Umbilical cord (tissue), 2 donors: ENCODE measurements at places on chromosomes 3 and 15.

DNA sequence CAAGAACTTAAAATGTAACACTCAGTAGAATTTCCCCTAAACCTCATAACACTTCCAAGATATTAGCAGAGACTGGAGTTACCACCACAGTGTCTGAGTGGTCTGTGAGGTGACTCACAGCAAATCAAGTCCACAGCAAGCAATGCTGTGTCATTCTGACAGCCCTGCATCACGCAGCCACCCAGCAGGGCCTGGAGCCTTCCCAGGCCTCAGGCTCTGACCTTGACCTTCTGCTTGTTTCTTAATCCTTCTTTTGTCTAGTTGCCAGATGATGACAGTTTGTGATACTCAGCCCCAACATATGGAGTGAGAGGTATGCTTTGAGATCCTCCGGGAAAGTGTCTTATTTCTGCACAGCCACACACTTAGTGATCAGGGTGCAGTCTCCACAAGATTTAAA is 82.5 kb downstream of the TOP2B start:
- DNase-seq, result no peak

GRCh38 chr3:23856286-23856685 is 50.5 kb downstream of the UBE2E1 start:
- DNase-seq, result no peak

DNA sequence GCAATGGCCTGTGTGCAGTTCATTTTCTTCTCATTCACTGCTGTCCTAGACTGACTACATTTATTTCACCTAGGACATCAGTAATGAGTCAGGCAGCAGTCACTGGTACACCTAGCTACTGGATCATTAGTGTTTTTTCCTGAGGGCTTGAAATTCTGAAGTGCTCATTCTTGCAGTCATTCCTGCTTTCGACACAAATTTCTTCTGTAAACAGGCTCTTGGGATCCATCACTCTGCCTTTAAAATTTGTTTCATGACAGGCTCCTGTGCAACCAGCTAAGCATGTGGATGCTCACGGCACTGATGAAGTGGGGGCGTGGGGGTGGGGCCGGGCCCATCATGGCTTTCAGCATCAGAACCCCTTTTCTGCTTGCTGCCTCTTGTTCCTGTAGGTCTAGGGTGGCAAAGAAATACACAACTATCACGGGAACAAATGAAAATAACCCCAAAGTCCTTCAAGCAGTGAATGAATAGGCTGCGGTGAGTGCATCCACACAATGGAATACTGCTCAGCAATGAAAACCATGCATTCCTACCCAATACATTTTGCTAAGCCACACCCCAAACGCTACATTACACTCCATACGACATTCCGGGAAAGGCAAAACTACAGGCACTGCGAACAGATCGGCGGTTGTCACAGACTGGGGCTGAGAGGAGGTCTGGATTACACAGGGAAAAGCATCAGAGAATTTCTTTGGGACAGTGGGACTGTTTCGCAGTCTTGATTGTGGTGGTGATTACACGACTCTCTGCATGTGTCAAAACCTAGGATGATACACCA is 9.3 kb upstream of the MELTF start:
- no peak for DNase-seq

GRCh38 chr15:76932135-76932966 is 802 bp downstream of the RCN2 start:
- peak; percentile 28 for DNase-seq

- DNase-seq, result no peak
Measured at GRCh38 chr15:90126022-90126421, 23.8 kb upstream of the IDH2 start.

DNA sequence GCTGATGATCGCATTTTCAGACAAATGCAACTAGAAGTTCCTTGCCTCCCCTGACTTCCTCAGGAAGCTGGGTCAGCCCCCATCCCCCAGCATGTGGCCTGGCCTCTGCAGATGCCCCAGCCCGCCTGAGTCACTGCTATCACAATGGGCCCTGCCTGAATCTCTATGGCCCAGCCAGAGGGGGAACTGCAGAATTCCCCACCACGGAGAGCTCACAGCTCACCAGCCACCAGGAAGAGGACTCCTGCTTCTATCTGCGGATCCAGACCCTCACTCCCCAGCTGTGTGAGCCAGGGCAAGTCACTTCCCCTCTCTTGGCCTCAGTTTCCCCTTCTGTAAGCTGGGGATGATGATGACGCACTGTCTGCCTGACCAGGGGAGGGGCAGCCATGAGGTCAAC is 6.9 kb downstream of the PLXND1 start:
- no peak for DNase-seq

GRCh38 chr3:120678984-120679383 is 3.1 kb downstream of the HGD start:
- no peak for DNase-seq

- DNase-seq, result no peak
Measured at GRCh38 chr3:139811331-139811730, 123.7 kb upstream of the CLSTN2 start.
